ENCODE measurements at places on chromosomes 2 and 18.

GRCh38 chr2:40507432-40507831 lies 55.5 kb upstream of the SLC8A1 start:
- DNase-seq, result no peak

- DNase-seq, result peak; percentile 35
These were observed 3.9 kb downstream of the HOXD1 start for GRCh38 chr2:176192351-176192750.

DNA sequence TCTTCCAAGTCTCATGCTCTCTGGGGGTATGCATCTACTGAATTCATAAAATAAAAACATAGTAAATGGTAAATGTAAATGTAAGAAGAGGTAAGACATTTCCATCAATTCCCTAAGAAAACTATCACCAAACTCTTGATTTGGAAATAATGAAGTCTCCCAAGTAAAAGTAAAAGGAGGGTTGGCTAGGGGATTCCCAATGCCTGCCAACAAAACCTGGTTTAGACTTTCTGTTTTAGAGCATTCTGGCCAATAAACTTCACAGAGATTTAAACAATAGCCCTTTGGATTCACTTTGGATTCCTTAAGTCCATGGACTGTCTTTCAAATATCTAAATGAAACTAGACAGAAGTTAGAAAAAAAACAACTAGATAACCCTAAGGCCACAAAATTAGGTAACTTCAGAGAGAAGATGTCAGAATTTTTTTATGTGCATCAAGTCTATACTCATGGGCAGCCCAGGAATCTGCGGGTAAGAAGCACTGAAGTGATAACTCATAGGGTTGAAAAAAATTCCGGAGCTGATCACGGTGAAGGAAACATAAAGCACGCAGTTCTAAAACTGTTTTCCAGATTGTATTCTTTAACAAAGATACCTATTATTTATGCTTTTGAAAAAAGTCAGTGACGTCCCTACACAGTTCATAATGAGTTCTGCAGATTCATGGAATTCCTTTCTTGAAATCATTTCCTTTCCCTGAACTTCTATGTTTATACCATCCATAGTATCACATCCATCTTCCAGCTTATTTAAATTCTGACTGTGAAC lies 263.6 kb downstream of the AFF3 start:
- DNase-seq, result no peak

- DNase-seq, result peak; percentile 73
These were observed 26.4 kb upstream of the TFPI start for GRCh38 chr2:187580462-187581124.

GRCh38 chr18:22542406-22542835 lies 124.7 kb upstream of the CTAGE1 start:
- DNase-seq, result no peak

GRCh38 chr2:119688616-119689015 lies 9.6 kb downstream of the TMEM177 start:
- no peak for DNase-seq

- peak; percentile 86 for DNase-seq
These were observed 54.1 kb downstream of the CDC42EP3 start for GRCh38 chr2:37617119-37617892.

Measured in NCI-H69 (cell line).